ENCODE measurements at places on chromosomes 11 and 22. TPM values are rescaled to one million over a fixed set of nuclear protein-coding genes. Genes with fewer than 3 reads are reported as not detected.

The CHEK2 gene
- 37.4 TPM for total RNA-seq

The LMO1 gene
- total RNA-seq = 0.20 TPM

The OR5AL1 gene
- total RNA-seq = not detected

The ZBTB16 gene
- total RNA-seq = not detected

The KCNK4 gene
- total RNA-seq = not detected

The FAM111B gene
- 69.9 TPM for total RNA-seq

- no peak for DNase-seq
Measured at GRCh38 chr11:125370561-125371389, 125.3 kb downstream of the FEZ1 start.

DNA sequence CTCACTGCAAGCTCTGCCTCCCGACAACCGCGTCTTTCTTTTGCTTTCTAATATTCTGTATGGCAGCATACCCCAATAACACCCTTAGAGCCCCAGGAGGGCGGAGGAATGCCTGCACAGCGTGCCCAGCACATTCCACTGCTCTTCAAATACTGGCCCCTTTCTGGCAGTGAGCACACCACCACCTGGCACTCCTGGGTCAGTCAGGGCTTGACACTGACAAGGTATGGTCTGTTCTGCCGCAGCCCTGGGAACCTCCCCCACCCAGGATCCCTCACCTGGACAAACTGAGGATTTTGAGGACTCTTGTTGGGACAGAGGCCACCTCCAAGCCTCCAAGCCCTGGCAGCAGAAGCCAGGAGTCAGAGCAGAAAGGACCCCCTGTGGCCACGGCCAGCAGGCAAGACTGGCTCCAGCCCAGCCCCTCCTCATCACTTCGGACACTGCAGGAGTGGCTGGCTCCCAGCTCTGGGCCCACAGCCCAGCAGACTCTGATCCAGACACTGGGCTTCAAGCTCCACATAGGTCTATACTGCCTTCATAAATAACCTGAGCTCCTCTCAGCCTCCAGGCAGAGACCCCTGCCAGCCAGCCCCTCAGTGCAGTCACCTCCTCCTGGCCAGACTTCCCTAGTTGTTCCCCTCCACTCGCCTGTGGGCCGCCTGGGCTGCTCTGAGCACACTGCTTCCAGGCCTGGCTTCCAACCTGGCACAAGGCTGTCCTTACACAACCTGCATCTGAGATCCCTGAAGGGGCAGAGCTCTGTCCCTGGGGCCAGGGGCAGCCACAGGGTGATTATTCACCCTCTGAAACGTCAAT is 14.5 kb downstream of the CARS1 start:
- DNase-seq = no peak

GRCh38 chr11:58613228-58613627 is 9.2 kb upstream of the CNTF start:
- no peak for DNase-seq

- no peak for DNase-seq
Measured at GRCh38 chr11:74838188-74838587, 89.5 kb downstream of the RNF169 start.

GRCh38 chr11:68412593-68413475 is 47.7 kb upstream of the PPP6R3 start:
- no peak for DNase-seq

DNA sequence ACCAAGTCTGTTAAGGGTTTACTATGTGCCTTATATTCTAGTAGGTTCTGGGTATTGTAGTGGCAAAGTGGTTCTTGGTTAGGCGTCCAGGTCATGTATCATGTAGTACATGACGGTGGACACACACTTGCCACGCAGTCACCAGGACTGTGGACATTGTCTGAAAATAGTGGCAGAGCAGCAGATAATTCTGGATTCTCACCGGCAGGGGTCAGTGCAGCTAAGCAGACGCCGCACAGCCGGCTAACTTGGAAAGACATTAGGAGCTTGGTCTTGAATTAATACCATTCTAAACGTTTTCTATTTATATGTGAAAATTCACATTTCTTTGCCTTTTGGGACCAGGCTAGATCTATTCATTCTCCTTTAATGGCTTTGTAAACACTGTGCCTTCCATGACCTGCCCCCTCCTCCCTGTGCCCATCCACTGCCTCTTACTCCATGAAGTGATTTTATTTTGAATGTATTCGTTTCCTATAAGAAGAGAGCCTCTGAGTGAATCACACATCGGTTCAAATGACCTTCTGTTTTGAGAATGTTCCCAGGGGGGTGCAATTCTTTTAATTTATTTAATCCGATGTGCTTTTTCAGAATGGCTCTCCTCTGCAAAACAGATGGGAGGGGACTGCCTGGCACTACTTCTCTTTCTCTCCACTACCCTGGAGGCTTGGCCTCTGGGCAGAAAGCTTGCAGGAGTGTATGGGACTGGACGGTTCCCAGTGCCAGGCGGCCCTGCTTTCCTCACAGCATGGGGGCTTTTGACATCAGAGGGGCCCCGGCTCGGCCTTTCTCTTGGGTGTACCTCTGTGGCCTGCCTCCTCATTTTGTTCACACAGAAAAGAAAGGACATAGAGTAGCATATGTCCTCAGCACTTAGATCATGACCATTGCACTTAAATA is 378.0 kb downstream of the NTM start:
- DNase-seq = peak; percentile 12

DNA sequence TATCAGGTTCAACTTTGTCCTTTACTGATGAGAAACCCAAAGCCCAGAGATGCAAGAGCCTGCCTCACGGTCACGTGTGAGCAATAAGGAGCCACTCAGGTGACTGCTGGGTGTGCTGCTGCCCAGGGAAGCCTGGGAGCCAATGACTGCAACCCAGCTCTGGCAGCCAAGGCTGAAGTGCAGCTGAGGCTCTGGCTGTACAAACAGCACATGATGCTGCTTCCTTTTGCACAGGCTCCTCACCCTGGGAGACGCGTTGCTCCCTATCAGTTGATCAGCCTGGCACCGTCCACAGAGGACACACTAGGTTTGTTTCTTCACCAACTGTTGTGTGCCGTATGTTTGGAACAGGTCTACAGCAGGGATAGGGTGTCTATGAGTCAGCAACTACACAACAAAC is 168.7 kb downstream of the EFCAB6 start:
- DNase-seq = no peak

GRCh38 chr22:19631899-19632667 is 82.2 kb upstream of the SEPTIN5 start:
- peak; percentile 68 for DNase-seq

GRCh38 chr11:117490911-117491310 is 163.3 kb downstream of the CEP164 start:
- no peak for DNase-seq

DNA sequence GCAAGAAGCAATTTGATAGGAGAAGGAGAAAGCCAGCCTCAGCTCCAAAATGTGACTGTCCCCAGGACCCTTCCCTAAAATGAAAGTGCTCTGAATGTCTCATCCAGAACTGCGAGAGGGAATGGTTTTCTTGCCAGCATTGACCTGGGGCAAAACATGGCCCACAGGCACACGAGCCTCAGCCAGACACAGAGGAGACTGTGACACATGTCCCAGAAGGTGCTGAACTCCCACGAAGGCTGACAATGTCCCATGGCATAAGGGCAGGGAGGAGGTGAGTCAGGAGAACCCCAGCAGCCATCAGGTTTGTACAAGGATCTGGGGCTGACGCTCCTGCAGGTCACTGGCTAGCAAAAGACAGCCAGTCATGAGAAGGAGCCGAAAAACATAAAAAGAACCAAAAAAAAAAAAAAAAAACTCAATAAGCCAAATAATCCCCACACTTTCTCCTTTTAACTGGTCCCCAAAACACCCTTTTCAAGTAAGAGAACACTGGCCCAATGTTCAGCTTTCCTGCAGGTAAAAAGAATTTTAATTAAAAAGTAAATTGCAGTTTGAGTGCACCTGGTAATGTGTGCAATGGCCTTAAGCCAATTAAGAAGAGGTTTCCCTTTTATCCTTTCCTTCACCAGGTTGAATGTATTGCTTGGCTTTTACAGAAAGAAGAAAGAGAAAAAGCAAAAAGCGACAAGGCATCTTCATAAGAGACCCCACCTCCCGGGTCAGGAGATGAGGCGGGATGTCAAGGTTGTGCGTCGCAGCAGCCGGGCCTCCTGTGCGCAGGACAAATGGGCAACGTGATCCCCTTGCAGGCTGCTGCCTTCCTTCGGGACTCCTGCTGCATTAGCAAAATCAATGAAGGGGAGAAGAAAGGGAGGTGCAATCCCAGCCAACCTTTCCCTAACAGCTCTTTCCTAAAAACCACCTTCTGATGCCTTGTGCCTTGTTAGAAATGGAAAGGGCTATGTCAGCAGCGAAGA is 43.6 kb downstream of the GALNT18 start:
- no peak for DNase-seq

- DNase-seq = peak; percentile 84
Measured at GRCh38 chr11:36258730-36259360, 30.4 kb downstream of the COMMD9 start.

DNA sequence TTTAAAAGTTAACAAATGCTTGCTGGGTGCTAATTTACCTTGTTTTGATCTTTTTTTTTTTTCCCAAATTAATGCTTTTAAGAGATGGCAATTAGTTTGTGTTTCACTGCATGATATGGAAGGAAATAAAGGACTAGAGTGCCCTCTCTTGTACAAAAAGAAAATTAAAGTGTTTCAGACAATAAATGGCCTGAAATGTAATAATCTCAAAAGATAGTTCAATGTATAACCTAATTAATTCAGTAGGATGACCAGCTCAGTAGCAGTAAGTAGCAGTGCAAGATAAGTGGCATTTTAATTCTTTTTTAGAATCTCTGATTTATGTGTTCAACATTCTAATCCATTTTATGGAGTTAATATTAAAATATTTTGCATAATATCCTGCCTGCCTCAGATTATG is 39.9 kb upstream of the MYO18B start:
- DNase-seq = peak; percentile 54

DNA sequence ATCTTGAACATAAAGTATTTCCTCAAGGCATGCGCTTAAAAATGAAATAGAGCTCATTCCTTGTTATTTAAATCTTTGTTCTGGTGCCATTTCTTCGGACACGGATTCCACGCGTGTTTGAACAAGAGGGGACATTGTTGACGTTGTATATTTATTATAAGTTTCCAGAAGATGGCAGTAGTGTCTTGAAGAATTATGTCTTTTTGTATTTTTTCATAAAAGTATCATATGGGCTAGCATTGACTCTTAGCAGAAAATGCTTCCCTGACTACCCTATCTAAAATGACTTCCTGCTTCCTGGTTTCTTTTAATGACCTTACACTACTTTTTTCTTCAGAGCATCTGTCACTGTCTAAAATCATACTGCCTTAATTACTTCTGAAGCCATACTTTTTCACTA is 20.4 kb downstream of the BIRC2 start:
- DNase-seq = no peak

DNA sequence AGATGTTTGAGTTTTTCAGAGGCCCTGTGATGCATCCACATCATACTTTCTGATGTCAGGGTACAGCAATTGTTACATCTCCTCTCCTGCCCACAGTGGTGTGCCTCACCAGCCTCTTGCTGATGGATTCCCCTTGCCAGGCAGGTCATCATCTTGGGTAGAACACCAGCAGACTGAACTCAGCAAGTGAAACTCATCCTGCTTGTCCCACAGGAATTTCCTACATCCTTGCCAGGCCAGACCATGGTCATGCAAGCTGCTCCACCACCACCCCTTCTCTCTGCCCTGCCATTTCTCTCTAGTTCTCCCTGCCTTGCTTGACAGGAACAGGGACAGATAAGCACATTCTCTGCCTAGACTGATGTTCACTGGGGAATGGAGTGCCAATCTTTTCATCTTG is 85.9 kb downstream of the PAX6 start:
- no peak for DNase-seq

- no peak for DNase-seq
Measured at GRCh38 chr11:5581014-5581413, 337 bp downstream of the OR52B6 start.

DNA sequence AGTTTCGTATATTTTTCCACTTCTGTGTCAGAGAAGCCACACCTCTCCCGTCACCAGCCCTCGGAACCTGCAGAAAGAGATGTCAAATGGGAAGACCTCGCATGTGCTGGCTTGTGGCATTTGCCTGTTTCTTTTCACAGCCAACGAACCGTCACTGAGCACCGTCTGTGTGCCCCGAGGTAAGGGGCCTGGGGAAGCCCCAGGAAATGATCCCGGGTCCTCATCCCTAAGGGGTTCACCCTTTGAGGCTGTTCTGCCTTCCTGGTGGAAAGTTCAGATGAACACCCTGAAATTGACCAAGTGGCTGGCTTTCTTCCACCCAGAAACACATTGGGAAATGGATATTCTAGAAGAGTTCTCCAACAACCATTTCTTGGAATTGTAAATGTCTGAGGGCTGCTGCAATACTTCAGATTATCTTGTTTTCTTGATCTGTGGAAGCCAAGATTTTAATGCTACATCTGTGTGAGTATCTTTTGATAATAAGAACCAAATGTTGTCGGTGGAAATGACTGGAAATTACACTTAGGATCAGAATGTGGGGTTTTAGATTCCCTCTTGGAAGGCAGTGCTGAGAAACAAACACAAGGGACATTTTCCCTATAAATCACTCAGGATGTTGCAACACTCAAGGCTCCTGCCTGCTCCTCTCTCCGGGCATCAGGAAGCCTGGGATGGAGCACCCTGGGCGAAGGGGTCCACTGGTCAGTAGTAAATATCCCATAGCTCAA is 37.6 kb downstream of the RIBC2 start:
- DNase-seq = no peak

GRCh38 chr22:50531962-50532674 is 2.3 kb upstream of the TYMP start:
- no peak for DNase-seq

DNA sequence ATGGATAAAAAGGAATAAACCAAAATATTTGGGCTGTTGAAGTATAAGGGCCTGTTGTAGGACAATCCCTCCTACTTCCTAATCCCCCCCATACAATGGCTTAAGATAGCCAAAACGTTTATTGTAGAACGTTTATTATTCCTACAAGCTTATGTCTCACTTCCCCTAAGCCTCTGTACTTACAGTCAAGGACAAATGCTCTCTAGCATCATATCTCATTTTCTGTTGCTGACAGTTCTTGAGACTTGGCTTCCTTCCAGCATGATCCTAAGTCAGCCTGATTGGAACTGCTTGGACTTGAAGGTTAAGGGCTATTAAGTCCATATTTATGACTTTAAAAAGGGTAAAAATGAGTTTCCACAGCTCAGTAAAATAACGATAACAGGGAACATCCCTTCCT is 8.8 kb downstream of the MISFA start:
- peak; percentile 35 for DNase-seq

DNA sequence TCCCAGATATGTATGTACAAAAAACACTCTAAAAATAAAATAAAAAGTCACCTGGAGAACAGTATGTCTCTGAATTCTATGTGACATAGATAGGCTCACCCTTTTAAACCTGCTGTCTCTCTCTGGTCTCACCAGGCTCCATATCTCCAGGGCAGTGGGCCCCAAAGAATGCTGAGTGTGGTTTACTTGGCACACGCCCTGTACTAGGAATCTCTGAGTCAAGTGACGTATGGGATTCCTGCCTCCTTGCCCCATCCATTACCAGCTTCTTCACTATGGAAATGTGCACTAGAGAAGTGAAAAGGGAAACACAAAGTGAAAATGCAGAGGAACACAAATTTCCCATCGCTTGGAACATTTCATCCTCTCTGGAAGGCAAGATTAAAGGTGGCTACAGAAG is 722.2 kb upstream of the TENM4 start:
- DNase-seq = peak; percentile 6

All from SJCRH30 (cell line).